Kidney capillary endothelial cell (primary cell): ENCODE measurements at places on chromosomes 1 and 21.

- no peak for DNase-seq
Observed at GRCh38 chr1:21613072-21613867, 55.9 kb downstream of the RAP1GAP start.

- DNase-seq: no peak
Observed at GRCh38 chr1:147209825-147210821, 15.0 kb downstream of the FMO5 start.

DNA sequence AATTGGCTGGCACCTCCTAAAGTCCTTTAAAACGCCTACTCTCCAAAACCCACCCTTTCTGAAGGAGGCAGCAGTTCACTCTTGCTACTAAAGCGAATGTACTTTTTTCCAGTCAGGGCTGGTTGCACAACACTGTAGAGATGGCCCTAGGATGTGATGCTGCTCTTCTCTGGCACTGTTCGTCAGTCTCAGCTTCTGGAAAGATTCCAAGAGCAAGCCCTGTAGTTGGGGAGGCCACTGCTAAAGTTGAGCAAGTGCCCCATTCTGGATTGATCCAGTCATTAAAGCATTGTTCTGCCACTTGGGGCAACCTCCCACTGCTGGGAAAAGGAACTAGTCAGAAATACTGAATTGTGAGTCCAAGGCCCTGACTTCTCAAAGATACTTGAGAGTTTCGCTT is 28.5 kb upstream of the KCNQ4 start:
- no peak for DNase-seq

- DNase-seq: no peak
Observed at GRCh38 chr1:24416666-24417391, 1.2 kb downstream of the NIPAL3 start.

DNA sequence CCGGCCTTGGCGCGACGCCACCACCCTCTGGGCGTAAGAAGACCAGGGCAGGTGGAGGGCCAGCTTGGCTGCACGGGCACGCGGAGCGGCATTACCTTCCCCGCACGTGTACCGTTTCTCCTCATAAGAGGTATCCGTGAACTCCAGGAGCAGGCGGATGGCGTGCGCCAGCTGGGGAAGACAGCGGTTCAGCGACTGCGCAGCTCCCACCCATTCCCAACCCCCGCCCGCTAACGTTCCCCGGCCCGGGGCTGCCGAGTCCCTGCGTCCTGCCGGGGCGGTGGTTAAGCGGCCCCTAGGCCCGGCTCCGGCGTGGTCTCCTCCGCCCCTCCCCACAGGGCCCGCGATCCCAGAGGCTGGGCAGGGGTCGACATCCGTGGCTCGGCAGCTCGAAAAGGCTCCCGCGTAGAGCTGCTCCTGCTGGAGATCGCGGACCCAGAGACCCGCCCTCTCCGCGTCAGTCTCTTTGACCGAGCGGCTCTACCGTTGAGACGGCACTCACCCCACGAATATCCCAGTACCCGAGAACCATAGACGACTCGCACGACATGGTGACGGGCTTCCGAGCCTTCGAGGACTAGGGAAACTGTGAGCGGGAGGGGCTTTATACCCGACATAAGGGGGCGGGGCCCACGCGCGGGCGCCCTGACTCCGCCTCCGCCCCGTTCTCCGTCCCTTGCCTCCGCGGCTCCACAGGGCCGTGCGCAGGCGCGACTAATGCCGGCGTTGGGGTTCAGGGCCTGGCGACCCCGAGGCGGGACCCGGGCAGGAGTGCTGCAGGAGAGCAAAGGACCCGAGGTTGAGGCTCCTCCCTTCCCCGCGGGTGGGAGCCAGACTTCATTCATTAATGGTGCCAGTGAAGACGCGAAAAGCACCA is 862 bp downstream of the GSTM3 start:
- peak; percentile 27 for DNase-seq

DNA sequence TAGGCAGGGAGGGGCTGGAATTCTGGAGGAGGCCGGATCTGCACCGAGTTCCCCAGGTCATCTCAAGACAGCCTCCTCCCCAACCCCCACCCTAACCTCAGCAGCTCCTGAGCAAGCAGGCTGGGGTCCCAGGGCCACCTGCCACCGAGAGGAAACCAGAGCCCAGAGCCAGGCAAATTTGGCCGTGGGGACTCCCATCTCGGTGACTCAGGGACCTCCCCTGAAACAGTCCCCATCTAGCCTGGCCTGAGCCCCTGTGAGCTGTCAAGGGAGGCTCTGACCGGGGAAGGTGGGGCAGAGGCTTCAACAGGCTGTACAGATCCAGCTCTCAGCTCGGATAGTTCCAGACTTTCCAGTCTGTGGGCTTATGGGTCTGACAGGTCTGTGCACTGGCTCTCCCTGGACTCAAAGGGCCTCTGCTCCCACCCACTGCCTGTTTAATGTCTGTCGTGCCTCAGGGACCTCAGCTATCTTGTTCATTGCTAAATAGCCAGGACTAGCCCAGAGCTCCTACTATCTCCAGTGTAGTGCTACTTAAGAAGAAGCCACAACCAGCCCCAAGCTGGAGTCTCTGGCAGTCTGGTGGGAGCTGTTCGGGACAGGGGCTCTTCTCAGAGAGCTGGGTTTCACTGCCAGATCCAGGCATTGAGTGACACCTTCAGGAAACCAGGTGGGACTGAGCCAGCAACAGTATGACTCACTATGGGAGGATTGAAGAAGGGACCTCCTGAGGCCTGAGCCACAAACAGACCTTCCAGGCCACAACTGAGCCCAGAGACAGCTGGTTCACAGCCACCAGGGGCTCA is 25.6 kb downstream of the MATN1 start:
- DNase-seq: no peak

DNA sequence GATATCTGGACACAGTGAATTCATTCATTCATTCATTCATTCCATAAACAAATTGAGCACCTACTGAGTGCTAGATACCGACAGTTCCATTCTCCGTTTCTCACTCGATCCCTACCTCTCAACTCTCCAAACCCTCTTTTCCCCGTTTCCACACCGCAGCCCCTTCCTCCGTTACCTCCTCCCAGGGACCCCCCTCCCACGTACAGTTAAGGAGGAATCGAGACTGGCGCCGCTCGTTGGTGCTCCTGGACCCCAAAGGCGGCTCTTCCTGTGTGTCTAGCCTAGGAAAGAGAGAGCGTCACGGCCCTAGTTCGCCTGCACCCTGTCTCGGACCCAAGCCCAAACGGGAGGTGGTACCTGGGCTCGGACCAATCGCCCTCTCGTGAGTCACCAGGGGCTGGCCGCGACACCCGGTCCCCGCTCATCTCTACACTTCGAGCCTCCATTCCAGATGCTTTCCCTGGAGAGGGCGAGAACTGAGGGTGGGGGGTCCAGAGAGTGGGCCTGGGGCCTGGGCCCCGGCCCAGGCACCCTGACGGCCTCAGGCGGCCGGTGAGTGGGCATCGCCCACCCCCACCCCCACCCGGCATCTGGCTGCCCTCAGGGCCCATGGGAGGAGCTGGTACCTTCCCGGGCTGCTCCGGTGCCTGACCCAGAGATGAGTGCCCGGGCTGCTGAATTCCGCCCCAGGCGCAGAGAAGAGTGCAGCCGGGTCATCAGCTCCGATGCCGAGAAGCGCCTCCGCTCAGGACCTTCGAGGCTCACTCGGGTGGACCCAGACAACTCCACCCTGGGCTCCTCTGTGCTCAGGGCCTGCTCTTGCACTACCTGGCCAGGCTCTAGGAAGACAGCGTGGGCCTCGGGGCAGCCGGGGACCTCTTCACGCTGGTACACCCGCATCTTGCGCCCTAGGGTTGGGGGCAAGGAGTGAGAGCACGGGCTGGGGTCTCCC is 4.9 kb downstream of the ARHGEF19 start:
- no peak for DNase-seq

- no peak for DNase-seq
Observed at GRCh38 chr1:14897080-14897449, 256.5 kb upstream of the TMEM51 start.

- DNase-seq: no peak
Observed at GRCh38 chr1:185353124-185353523, 36.1 kb upstream of the IVNS1ABP start.

DNA sequence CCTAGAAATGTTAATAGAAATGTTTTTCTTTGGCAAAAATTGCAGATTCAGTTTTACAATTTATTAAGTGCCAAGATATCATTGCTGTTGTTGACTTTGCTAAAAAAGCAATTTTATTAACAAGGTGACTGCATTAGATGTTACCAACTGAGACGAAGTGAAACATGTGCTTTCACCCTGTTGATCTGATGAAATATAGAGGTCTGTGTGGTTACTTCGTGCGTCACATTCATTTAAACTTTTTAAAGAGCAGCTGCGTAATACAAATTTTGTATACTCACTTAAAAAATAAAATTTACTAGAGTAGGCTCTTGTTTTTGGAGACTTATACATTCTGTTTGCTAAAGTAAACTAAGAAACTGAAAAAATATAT is 465.7 kb downstream of the USP25 start:
- peak; percentile 26 for DNase-seq

GRCh38 chr1:169308313-169309039 is 59.1 kb downstream of the NME7 start:
- DNase-seq: no peak

DNA sequence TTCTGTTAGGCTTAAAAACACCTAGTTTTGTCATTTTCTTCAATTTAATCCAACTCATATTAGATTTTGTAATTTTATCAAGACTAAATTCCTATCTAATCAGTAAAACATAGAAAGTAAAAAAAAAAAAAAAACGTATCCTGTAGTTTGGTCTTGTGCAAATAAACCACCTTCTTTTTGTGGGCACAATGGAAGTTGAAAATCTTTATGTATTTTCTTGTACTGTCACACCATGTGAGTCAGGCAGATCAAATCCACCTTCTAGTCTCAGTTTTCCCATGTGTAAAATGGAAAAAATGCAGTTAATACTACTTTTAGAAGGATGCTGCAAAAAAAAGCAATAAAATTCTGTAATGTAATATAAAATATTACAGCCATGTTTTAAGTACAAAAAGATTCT is 129.8 kb downstream of the CYYR1 start:
- DNase-seq: no peak
